ENCODE measurements at places on chromosomes 12 and 14. TPM values are rescaled to one million over a fixed set of nuclear protein-coding genes. Genes with fewer than 3 reads are reported as not detected.

Gene OXA1L
- total RNA-seq = 101 TPM

Gene DTX3
- 21.2 TPM for total RNA-seq

Gene GALNT16
- 1.3 TPM for total RNA-seq

Gene SPRING1
- 43.2 TPM for total RNA-seq

Gene REC8
- total RNA-seq = 4.6 TPM

Gene NR2C1
- total RNA-seq = 28.8 TPM

Gene PRH2
- not detected for total RNA-seq

Gene NINJ2
- 0.57 TPM for total RNA-seq
